ENCODE measurements at places on chromosomes 6 and 20. TPM values are rescaled to one million over a fixed set of nuclear protein-coding genes. Genes with fewer than 3 reads are reported as not detected.

GRCh38 chr20:35451295-35451694 lies 4.1 kb upstream of the CEP250 start:
- DNase-seq, result no peak

DNA sequence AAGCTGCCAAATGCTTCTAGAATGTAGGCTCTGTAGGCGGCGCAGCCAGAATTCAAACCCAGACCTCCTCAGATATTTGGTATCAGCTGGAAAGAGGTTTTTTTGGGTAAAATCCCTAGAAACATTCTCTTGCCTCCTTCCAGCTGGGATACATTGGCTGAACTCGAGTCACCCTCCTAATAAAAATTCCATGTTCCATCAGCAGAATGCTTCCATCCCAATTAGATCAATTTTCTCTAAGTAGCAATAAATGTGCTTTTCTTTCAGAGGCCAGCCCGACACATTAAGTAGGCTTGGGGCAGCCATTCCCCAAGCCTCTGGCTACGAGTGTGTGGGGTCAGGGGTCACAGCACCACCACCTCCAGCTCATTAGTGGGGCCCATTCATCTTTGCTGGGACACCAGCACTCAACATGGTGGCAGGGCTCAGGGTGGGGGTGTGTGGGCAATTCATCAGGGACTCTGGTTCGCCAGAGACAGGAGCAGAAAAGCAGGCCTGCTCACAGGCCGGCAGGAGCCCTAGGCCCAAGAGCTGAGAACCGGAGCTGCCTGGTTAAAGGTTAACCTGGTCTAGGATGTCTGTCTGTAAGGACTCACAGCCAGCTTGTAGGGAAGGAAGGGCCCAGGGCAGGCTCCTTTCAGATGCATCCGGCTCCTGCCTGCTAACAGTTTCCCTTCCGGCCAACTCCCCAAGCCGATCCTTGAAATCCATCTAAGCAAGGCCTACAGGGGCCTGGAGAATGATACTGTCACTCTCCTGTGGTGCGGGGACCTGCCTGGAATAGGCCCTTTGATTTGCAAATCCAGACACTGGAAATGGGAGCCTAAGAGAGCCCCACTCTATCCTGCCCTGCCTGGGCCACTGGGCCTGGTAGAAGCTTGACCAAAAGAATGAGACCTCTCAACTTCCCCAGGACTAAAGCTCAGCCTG lies 159.1 kb upstream of the TOP1 start:
- no peak for DNase-seq

DNA sequence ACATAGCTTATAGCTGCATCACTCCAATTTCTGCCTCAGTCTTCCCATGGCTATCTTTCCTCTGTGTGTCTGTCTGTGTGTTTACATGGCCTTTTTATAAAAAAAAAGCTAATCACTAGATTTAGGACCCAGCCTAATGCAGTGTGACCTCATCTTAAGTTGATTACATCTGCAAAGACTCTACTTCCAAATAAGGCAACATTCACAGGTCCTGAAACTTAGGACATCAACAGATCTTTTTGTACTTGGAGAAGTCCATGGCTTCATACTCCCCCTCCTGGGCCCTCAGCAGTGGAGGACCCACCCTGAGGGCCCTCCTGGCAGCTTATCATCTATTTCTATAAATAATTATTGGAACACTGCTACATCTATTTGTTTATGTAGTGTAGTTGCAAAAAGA lies 146.1 kb downstream of the LMBRD1 start:
- DNase-seq, result no peak

ZC3H12D gene
- total RNA-seq, result not detected

SALL4 gene
- 0.02 TPM for total RNA-seq

DNA sequence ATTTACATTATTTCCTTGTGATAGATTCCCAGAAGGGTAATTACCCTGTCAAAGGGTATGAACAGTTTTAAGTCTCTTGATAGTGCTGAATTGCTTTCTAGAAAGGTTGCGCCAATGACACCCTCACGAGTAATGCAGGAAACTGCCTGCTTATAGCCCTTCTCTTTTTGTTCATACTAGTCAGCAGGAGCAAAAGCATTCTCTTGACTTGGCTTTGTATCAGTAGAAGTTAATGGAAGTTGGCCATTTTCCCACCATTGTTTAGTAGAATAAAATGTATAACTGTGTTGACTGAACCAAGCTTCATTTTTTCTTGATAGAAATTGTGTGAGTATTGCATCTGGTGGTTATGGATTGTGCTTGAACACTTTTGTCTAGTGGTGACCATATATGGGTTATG lies 100.1 kb downstream of the FARS2 start:
- peak; percentile 9 for DNase-seq

DNA sequence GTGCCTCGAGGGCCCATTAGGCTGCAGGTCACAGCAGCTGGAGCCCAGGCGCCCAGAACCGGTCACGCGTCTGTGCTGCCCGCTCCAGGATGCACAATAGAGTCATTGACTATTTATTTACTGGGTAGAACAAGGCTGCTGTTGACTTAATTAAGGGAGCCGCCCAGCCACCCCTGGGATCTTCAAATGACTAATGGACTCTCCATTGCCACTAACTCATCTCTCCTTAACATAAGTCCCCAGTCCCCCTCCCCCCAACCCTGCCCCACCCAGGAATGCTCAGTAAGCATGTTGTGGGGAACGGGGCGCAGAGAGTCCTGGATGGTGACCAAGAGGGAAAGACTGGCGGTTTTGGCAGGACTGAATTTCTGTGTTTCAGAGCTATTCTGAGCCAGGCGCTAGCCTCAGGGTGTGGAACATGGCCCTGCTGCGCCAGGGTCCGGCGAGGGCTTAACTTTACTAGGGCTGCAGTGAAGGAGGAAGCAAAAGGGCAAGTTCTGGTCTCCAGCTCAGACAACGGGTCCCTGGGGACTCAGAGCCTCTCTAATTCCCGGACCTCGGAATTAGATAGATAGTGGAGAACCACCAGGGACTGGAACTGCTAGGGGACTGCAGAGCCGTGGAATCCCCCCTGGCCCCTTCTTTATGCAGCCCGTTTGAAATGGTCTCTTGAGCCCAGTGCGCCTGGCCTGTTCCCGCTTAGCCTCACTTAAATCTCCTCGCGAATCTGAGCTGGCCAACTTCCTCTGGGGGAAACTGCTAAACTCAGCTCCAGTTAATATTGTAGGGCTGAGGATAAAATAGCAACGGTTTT lies 1.5 kb upstream of the GRIK2 start:
- peak; percentile 11 for DNase-seq

GRCh38 chr6:159044899-159045727 lies at the start of gene TAGAP:
TSS of gene TAGAP (minus strand) at chr6:159044991. CDS start at chr6:159044146, 845 bp downstream.
- DNase-seq, result no peak

NINL gene
- total RNA-seq, result 9.1 TPM

CLPSL2 gene
- not detected for total RNA-seq

NKX2-2 gene
- total RNA-seq, result 4.4 TPM

- DNase-seq, result no peak
These were observed 258.4 kb upstream of the MARCKS start for GRCh38 chr6:113598786-113599185.

- no peak for DNase-seq
These were observed 222.0 kb downstream of the ATXN1 start for GRCh38 chr6:16539086-16539931.

- no peak for DNase-seq
These were observed 36.3 kb downstream of the CD164 start for GRCh38 chr6:109345986-109346385.

- no peak for DNase-seq
These were observed 367.7 kb downstream of the KIF16B start for GRCh38 chr20:16205507-16205906.

- DNase-seq, result no peak
These were observed 382.4 kb downstream of the PKHD1 start for GRCh38 chr6:51704932-51705540.

DNA sequence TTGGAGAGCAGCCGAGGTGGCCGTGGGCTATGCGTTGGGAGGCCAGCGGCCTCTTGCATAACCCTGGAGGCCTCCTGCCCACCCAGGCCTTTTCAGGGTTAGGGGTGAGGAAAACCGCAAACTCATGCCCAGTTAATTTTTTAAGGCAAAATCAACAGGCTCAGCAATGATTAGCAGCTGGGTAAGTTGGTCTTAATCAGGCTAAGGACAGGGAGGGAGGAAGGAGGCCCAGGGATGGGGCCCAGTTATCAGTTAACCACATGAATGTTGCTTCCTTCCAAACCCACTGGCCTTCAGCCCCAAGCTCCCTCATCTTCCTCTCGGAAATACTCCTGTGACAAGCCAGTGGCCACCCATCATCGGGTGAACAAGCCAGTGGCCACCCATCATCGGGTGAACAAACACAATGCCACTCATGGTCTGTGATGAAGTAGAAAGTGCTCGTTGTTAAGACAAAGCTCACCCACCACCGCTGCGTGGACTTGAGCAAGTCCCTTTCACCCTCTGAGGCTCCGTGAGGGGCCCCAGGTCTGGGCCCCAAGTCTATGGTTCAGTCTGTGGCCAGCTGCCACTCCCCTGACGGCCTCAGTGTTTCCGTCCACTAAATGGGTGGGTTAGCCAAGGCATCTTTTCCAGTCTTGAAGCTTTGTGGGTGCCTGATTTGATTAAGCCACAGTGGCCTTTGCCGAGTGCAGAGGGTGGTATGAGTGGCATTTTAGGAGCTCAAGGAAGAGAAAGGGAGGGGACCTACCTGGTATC lies 39.4 kb downstream of the HNF4A start:
- no peak for DNase-seq

DNA sequence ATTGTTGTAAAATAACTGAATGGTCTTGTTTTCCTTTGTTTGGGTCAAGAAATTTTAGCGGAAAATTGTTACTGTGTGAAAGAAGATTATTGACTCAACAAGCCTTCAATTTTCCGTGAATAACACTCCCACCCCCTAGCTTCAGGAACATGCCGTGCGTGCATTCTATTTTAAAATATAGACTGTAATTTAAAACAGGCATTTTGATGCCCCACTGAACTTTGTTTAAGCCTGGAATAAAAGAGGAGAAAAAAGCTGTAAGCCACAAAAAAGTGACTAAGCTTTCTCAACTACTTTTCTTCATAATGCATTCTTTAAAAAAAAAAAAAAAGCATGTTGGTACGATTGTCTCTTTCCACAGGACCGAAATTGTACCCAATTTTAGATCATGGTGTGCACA lies 166.0 kb downstream of the ARID1B start:
- DNase-seq, result no peak

DNA sequence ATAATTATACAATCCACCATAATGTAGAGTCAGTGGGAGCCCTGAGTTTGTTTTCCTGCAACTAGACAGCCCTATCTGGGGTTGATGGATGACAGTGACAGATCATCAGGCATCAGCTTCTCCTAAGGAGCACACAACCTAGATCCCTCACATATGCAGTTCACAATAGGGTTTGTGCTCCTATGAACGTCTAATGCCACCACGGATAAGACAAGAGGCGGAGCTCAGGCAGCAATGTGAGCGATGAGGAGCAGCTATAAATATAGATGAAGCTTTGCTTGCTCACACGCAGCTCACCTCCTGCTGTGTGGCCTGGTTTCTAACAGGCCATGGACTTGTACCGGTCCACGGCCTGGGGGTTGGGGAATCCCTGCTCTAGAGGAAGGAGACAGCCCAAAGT lies 25.9 kb downstream of the EDEM2 start:
- DNase-seq, result peak; percentile 42
